ENCODE measurements at places on chromosomes 12 and 14.

DNA sequence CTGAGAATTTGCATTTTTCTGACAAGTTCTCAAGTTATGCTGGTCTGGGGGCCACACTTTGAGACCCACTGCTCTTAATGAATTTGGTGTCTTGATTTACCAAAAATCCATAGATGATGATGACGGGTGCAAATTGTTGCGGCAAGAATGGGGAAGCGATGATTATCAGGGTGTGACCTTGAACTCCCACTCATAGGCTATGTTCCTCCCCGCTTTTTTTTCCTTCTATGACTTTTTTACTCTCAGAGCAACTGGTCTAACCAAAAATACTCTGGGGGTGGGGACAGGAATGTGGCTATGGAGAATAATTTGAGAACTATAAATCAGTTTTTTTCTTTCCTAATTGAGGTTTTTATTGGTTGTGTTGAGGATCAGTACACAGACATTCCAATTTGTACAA is 83.6 kb downstream of the PPFIBP1 start:
- DNase-seq = no peak

GRCh38 chr14:68598621-68599447 is 194.0 kb downstream of the ZFP36L1 start:
- DNase-seq = peak; percentile 89

DNA sequence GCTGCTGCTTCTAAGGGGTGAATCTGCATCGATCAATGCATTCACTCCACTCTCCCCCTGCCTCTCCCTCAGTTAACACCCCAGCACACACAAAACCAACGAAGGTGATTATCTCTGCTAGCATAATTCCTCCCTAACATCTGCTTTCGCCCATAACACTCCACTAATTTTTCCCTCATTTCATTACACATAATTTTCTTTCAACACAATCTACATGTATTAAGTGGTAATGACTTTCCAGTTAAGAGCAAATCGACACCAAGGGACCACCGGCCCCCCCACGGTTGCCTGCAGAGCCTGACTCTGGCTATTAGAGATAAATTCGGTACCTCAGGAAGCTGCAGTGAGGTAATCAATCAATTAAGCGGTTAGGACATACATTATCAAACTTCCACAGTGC is 1115.6 kb downstream of the BCL11B start:
- no peak for DNase-seq

DNA sequence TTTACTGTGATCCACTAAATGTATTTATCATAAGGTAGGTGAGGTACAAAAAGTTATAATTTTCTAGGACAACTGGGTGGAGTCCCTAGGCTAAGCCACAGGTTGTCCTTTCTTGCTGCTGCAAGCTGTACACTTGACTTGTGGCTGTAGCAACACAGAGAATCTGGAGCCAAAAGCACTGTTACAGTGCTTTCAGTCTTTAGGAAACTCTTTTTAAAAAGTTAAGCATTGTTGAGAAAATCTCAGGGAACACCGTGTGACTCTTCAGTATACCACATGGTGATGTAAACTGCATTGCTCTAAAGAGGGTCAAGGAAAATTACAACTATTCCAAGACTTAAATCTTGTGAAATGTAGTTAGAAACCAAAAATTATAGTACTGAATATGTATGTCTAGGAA is 11.4 kb downstream of the SLC15A5 start:
- DNase-seq = no peak

GRCh38 chr12:110349514-110350151 is 53.9 kb downstream of the ANAPC7 start:
- DNase-seq = no peak

DNA sequence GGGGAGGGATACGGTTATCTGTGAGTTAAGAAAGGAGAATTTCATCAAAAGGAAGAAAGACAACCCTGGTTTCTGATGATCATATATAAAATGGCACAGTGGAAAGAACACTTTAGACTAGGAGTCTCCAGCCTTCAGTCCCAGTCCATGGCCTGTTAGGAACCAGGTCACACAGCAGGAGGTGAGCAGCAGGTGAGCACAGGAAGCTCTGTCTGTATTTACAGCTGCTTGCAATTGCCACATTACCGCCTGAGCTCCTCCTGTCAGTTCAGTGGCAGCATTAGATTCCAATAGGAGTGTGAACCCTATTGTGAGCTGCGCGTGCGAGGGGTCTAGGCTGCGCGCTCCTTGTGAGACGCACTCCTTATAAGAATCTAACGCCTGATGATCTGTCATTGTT is 137.9 kb downstream of the BTG1 start:
- no peak for DNase-seq

DNA sequence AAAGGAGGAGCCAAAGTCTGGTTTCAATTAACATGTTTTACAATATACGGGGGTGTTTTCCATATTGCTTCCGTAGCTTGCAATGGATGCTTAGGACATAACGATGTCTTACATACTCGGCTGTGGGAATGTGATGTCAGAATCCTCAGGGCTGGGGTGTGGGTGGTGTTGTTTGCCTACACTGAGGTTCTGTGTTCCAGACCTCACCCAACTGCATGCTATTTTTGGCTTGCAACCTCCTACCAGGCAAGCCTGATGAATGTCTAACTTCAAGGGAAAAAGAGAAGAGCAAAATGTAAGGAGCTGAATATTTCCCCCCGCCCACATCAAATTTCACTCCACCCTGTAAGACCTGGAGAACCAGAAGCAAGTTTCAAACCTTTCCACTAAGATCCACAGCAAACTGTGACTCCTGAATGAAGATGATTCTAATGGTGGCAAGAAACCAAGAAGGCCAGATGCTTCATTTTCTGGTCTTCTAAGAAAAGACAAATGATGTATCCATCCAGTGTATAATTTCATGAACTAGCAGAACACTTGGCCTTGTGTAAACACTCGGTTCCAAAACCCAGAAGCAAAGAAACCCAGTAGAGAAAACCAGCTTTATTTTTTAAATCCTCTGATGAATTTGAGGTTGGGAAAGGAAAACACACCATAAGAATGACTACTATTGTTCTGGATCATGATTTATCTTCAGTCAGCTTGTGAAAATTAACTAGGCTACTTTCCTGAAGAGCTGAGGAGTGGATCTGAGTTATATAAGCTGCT is 227.9 kb downstream of the DACT1 start:
- DNase-seq = peak; percentile 3

- DNase-seq = no peak
Measured at GRCh38 chr14:75184039-75184438, 7.6 kb upstream of the TMED10 start.

GRCh38 chr12:94922561-94922960 is 80.9 kb downstream of the NDUFA12 start:
- no peak for DNase-seq

DNA sequence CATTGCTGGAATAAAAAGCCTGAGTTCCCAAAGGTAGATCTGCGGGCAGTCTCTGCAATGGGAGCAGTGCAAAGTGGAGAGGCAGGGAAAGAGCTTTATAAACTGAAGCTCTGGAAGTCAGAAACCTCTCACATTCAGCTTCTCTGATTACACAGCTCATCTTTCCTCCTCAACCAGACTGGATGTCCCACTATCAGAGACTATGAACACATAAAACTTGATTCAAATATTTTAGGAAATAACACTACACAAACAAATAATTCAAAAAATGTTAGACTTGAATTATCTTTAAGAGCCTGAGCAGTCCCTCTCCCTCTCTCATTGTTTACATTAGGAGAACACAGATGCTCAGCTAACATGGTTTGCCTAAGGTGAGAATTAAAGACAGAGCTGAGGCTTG is 72.9 kb downstream of the DENND5B start:
- no peak for DNase-seq

- DNase-seq = no peak
Measured at GRCh38 chr12:27958675-27959074, 13.9 kb downstream of the PTHLH start.

DNA sequence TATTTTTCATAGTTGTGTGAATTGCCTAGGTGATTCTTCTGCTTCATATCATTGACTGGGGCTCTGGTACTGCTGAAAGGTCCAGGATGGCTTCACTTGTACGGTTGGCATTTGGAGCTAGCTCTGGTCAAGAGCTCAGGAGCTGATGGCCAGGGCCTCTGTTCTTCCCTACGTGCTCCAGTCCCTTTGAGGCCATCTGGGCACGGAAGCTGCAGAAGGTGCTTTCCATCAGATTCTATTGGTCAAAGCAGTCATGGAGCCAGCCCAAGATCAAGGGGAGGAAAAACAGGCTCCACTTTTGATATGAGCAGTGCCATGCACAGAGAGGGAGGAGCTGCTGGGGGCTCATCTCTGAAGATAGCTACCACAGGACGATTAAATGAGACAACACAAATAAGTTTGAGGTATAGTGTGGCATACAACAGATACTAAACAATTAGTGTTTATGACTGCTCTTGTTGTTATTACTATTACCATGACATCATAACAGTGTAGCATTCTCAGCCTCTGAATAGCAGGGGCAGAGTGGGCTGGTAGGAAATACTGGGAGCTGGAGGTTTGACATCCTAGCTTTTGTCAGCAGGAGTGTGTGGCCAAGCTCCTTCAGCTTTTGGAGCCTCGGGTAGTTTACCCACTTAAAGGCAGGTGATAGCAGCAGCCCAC is 10.4 kb downstream of the KRT83 start:
- DNase-seq = no peak

- DNase-seq = no peak
Measured at GRCh38 chr12:89932954-89933353, 224.3 kb upstream of the ATP2B1 start.

GRCh38 chr12:92080911-92081285 is 64.7 kb downstream of the BTG1 start:
- DNase-seq = no peak

- DNase-seq = no peak
Measured at GRCh38 chr12:56935752-56936151, 1.5 kb upstream of the SDR9C7 start.

GRCh38 chr12:105897311-105897725 is 241.4 kb downstream of the NUAK1 start:
- no peak for DNase-seq

DNA sequence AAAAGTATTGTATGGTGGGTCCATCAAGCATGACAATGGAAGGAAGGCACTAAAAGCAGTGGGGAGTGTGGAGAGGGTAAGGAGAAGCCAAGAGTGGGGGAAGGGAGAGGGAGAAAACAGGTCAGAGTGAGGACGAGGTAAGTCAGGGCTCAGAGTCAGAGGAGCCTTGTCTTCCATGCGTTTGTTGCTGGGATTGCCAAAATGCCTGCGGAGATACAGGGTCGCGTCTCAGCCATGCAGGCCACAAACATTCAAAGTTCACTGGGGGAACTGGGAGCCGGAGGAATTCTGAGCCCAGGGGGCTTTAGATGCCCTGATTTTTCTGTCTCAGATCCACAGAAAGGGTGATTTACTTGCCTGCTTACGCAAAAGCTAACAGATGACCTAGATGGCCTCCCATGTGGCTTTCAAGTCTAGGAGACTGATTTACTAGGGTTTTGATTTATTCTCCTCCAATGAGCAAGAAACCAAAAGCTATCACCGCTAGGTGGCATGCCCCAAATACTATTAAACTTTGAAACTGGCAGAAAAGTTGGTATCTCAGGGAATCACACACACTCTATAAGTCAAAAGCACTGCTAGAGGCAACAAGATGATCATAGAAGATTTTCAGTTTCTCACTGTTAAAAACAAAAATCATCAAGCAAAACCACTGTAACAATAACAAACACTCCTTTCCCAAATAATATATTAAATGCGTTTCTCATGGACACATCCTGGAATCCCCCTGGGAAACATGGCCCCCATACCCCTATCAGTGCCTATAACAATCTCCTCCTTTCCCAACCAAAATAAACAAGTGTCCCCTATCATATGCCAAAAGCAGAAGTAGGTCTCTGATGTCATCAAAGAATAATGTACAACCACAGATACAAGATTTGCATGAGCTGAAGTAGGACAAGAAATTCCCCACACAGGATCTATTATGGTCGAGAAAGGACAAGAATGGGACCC is 26.6 kb upstream of the MDM1 start:
- DNase-seq = peak; percentile 91

GRCh38 chr12:82708061-82708879 is 21.6 kb downstream of the TMTC2 start:
- peak; percentile 45 for DNase-seq

GRCh38 chr12:124527861-124528561 is 39.4 kb downstream of the NCOR2 start:
- no peak for DNase-seq

DNA sequence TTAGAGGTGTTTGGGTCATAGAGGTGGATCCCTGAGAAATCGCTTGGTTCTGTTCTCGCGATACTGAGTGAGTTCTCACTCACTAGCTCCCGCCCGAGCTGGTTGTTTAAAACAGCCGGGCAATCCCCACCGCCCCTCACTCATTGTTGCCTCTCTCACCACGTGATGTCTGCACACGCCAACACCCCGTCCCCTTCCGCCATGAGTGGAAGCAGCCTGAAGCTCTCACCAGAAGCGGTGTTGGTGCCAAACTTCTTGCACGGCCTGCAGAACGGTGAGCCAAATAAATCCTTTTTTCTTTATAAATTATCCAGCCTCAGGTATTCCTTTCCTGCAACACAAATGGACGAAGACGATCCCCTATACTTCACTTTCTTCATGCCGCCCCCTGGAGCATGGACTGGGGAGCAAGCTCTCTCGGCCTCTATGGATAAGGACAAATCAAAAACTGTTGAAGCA is 45.4 kb upstream of the CCND2 start:
- DNase-seq = no peak

- DNase-seq = no peak
Measured at GRCh38 chr12:73665193-73665592, 872.4 kb upstream of the ATXN7L3B start.

GRCh38 chr12:23950210-23950774 is 822 bp upstream of the SOX5 start:
- peak; percentile 71 for DNase-seq

DNA sequence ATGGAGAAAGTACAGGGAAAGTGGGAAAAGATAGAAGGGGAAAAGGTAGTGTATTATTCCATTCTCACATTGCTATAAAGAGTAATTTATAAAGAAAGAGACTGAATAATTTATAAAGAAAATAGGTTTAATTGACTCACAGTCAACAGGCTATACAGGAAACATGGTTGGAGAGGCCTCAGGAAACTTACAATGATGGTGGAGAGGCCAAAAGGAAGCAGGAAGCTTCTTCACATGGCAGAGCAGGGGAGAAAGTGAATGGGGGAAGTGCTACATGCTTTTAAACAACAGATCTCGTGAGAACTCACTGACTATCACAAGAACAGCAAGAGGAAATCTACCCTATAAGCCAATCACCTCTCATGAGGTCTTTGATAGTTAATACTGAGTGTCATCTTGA is 725.0 kb upstream of the FLRT2 start:
- DNase-seq = no peak

DNA sequence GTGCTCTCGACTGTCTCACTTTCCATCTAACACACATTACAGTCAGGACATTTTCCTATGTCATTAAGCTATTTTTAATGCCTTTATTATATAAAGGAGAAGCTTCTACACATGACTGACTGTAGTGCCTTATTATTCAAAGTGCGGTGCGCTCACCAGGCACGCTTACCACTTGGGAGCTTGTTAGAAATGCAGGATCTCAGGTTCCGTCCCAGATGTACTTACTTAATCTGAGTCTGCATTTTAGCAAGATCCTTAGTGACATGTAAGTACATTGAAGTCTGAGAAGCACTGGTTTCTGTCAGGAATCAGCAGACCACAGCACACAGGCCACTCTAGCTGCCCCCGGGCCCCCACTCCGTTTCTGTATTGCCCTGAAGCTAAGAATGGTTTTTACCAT is 44.7 kb upstream of the MDM1 start:
- no peak for DNase-seq

- DNase-seq = no peak
Measured at GRCh38 chr14:42111355-42111754, 504.7 kb downstream of the LRFN5 start.

- DNase-seq = no peak
Measured at GRCh38 chr12:132786192-132786591, 24.6 kb upstream of the ANKLE2 start.

GRCh38 chr14:72742838-72743195 is 151.1 kb downstream of the DPF3 start:
- DNase-seq = no peak

Measured in SK-MEL-5 (cell line).